ENCODE measurements at places on chromosomes 1 and 21.

- DNase-seq: no peak
These were observed 18.6 kb upstream of the ST6GALNAC3 start for GRCh38 chr1:76055987-76056386.

DNA sequence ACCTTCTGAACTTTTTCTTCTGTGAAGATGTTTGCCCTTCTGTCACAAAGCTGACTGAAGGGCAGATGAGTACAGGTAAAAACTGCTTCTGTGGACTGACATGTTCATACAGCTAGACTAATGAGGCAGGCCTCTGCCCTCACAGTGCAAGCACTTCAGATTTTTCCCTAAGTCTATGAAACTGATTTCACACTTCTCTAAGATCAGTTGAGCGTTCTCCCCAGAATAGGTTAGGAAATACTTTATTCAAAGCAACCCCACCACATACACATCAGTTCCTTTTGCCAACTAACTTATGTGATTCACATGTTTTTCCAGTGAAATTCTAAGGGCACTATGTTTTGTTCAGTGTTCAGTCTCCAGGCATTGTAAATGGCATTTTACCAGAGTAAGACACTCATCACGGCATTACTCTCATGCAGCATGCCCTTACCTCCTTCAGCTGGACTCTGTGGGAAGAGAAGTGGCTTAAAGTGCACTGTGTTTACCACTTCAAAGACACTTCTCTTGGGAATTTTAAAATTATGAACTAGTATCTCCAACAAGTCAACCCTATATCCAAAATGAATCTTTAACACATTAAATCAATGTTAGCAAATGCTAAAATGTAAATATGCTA lies 5.4 kb upstream of the PSMG1 start:
- no peak for DNase-seq

- peak; percentile 12 for DNase-seq
These were observed 2.1 kb upstream of the TFF3 start for GRCh38 chr21:42317341-42317741.

GRCh38 chr1:116721451-116722007 lies 32.7 kb upstream of the CD2 start:
- no peak for DNase-seq

DNA sequence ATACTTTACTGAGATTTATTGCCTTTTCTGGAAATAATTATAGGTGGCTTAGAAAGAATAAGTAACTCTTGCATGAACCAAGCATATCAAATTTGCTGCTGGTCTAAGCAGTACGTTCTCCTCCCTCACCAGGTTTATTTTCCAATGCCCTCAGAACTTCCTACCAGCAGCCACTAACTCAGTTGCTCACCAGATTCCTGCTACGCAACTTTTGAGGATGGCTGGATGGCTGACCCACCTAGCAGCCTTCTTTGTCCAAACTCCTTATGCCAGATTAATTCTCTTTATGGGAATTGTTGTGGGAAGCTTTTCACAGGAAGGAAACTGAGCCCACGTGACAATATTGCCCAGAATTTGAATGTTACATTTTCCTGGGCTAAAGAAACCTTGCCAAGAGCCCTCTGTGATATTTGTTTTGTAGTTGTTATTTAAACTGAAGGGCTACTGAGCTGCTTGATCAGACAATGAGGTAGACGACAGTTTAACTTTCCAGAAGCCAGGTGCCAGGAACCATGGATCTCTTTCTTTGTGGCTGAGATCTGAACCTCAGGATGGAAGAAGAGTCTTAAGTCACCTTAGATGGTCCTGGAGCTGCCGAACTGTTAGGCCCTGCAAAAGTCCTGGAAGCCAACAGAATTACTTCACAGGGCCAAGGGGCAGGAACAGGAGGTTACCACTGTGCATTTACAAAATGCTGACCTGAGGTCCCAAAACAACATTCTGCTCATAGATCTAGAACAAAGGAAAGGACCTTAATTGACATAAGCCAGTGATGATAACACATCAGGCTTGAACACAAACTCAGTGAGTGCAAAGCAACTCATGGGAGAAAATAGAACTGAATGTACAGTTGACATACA lies 85.5 kb upstream of the ATP1A1 start:
- no peak for DNase-seq

- DNase-seq: no peak
These were observed 65.5 kb downstream of the EPHB2 start for GRCh38 chr1:22776035-22776613.

- no peak for DNase-seq
These were observed 220.1 kb downstream of the ST6GALNAC3 start for GRCh38 chr1:76294482-76295194.

- DNase-seq: no peak
These were observed 8.0 kb downstream of the RAB29 start for GRCh38 chr1:205767248-205767647.

DNA sequence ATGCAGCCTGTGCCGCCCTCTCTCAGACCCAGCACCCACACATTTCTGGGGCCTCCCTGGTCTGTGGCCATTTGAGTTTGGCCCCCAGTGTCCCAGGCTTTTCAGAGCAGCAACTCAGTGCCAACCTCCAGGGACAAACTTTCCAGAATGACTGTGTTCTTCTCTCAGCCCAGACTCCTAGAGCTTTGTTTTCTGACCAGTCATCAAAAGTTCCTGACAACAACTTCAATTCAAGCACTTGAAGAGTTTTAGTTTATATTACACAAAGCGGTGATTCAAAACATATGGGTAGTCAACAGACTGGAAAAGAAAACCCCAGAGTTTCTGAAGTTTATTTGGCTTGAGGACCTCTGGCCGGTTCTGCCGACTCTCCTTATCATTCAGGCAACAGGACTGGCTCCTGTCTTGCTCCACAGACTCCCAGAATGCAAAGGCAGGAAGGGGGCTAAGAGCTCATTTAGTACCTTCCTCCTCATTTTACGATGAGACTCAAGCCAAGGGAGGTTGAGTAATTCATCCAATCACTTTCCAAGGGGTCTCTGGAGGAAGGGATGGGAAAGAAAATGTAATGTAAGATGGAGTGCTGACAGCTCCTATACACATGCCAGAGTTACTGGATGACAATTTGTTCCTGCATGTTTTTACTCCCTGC lies 27.0 kb upstream of the TIAM1 start:
- no peak for DNase-seq

GRCh38 chr1:1117469-1117831 lies 1.6 kb upstream of the C1orf159 start:
- no peak for DNase-seq

- DNase-seq: peak; percentile 6
These were observed 17.0 kb upstream of the CD2 start for GRCh38 chr1:116737020-116737854.

- DNase-seq: no peak
These were observed 41.0 kb downstream of the LMX1A start for GRCh38 chr1:165315481-165315880.

GRCh38 chr1:47449822-47450552 lies 12.1 kb downstream of the FOXD2 start:
- no peak for DNase-seq

DNA sequence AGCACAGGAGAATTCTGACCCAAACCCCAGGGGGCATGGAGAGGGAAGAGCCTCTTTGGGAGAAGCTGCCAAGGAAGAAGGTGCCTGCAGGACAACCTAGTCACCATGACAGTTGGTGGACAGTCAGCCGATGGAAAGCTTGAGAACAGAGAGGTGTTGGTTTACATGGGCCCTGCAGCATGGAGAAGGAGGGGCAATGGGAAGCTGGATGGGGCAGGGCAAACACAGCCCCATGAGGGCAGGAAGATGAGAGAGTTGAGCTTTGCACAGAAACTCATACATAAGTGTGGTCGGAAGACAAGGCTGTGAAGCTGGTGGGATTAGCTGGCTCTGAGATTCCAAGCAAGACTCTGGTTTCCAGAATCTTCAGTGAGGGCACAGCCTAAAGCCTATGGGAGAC lies 6.6 kb upstream of the SLC5A9 start:
- no peak for DNase-seq

GRCh38 chr1:113247355-113247754 lies 143.0 kb upstream of the MAGI3 start:
- DNase-seq: no peak

GRCh38 chr1:109894823-109895719 lies 15.6 kb upstream of the CSF1 start:
- no peak for DNase-seq

DNA sequence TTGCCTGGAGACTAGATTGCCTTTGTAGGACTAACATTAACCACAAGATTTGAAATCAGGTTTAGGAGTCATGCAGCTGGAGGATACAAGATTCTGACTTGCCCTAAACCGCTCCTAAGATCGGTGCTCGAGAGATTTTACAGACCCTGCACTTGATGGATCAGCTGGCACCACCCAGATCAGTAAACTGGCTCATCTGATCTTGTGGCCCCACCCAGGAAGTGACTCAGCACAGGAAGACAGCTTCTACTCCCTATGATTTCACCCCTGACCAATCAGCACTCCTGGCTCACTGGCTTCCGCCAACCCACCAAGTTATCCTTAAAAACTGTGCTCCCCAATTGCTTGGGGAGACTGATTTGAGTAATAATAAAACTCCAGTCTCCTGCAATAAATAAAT lies 876 bp upstream of the CATSPERE start:
- DNase-seq: no peak

DNA sequence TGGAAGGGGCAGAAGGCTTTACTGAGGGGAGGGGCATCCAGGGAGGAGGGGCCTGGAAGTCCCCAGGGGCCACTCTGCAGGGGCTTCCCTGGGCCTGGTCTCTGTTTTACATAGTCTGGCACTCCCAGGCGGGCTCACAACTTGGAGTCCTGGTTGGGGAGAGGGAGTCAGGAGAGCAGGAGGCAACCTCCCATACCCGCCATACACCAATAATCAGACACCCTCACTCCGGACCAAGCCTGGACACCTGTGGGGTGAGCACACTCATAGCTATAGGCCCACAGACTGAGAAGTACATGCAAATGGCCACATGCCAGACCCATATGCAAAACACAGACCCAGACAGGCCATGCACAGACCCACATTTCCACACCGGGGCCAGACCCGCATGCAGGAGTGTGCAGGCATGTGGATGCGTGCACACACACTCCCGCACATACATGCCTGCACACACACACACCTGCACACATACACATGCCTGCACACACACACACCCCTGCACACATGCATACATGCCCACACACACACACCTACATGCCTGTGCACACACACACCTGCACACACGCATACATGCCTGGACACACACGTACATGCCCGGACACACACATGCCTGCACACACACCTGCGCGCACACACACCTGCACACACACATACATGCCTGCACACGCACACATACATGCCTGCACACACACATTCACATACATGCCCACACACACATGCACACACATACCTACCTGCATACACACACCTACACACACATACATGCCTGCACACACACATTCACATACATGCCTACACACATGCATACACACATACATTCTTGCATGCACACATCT lies 89.5 kb upstream of the RUNX3 start:
- no peak for DNase-seq

- no peak for DNase-seq
These were observed 17.8 kb downstream of the TMEM51 start for GRCh38 chr1:15171271-15171908.

DNA sequence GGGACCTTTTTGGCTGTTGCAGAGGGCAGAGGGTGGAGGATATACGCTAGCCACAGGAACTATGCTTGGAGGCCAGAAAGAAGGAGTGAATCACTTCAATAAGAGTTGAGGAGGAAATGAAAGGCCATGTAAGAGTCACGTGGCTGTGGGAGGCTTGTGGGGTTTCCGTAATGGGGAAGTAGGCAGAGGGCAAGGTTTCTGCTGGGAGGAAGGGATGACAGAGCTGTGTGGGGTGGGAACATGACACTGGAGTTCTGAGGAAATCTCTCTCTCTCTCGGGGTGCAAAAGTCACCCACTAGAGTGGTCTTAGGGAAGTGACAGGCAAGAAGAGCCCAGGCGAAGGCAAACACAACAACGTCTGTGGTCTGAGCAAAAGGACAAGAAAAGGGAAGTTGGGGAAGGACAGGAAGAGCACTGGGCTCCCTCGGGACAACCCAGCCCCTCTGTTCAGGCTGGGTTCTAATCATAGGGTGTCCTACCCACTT lies 3.9 kb upstream of the CD1C start:
- no peak for DNase-seq
